ENCODE measurements at places on chromosomes 12 and 14. TPM values are rescaled to one million over a fixed set of nuclear protein-coding genes. Genes with fewer than 3 reads are reported as not detected.

DNA sequence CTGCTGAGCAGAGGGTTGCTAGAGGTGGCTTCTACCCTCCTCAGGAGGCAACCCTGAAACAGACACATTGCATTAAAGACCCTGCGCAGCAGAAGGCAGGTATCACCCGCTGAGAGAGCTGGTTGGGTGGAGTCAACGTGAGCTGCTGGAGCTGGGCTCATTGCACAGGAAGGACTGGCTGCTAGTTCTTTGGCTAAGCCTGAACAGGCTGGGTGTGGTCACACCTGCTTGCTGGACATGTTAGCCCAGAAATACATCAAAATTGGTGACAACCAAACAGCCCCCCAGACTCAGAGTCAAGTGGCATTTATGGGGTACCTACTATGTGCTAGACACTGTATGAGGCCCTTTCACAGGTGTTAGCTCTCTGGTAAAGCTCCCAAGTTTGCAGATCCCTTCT lies 33.8 kb upstream of the IRF2BPL start:
- DNase-seq: no peak
- H3K27me3 ChIP-seq: no peaks in the 10 kb centered on the region
- no peak overlapping the region for H3K27ac ChIP-seq
- H3K4me1 ChIP-seq: peaks cover 8% of the 10 kb centered on the region

DNA sequence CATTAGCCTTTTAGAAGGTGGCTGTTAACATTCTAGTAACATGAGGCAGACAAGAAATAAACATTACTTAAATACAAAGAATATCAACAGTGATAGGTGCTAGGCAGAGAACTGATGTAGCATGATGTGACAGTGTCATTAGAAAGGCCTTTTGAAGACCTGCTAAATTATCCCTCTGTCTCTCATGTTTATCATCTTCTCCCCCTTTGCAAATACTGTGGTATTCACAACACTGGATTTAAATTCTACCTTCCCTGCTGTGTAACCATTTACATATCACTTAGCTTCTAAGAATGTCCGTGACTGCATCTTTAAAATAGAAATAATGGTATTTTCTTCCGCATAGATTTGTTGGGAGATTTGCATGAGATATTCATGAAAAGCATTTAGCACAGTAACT lies 74.4 kb upstream of the CLEC14A start:
- no peaks in the 10 kb centered on the region for H3K27me3 ChIP-seq
- H3K27ac ChIP-seq: no peak overlapping the region
- no peak for DNase-seq
- no peak overlapping the region for H3K4me3 ChIP-seq
- no peaks in the 10 kb centered on the region for H3K4me1 ChIP-seq

DNA sequence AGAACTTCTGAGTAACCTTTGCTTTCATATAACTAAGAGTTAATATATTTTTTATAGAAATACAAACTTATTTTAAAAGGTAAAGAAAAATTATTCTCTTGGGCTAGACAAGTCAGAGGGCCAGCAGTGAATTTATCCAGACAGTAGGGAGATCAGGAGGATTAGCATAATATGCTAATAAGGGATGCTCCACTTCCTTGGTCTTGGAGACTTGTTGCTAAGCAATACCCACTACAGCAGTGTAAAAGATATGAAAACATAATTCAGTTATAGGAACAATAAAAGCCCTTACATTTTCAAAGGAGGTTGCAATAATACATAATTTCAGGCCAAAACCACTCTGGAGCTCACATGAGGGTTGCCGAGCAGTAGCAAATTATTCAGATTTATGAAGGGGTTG lies 615.6 kb downstream of the KCNH5 start:
- H3K4me3 ChIP-seq: no peak overlapping the region
- H3K27ac ChIP-seq: peak overlapping the region; percentile 93
- no peak for DNase-seq
- H3K27me3 ChIP-seq: no peaks in the 10 kb centered on the region
- peaks cover 14% of the 10 kb centered on the region for H3K4me1 ChIP-seq
- no peaks in the 10 kb centered on the region for H3K36me3 ChIP-seq

GRCh38 chr14:93944348-93945069 lies 17.4 kb downstream of the FAM181A start:
- H3K27me3 ChIP-seq: no peaks in the 10 kb centered on the region
- peaks cover 26% of the 10 kb centered on the region for H3K4me1 ChIP-seq
- no peak overlapping the region for H3K4me3 ChIP-seq
- DNase-seq: no peak
- peaks cover 11% of the 10 kb centered on the region for H3K36me3 ChIP-seq

- peaks cover 20% of the 10 kb centered on the region for H3K4me1 ChIP-seq
- H3K36me3 ChIP-seq: no peaks in the 10 kb centered on the region
- no peak overlapping the region for H3K4me3 ChIP-seq
- H3K27ac ChIP-seq: no peak overlapping the region
Measured at GRCh38 chr14:61499991-61500390, 178.6 kb downstream of the PRKCH start.

- H3K4me3 ChIP-seq: no peak overlapping the region
- no peak overlapping the region for H3K27ac ChIP-seq
- H3K36me3 ChIP-seq: no peaks in the 10 kb centered on the region
- no peaks in the 10 kb centered on the region for H3K4me1 ChIP-seq
Measured at GRCh38 chr12:129779033-129779432, 124.8 kb downstream of the TMEM132D start.

GRCh38 chr12:52895726-52896189 lies 9.1 kb downstream of the KRT8 start:
- no peak overlapping the region for H3K27ac ChIP-seq
- no peaks in the 10 kb centered on the region for H3K36me3 ChIP-seq
- DNase-seq: no peak

- no peak overlapping the region for H3K4me3 ChIP-seq
- H3K27me3 ChIP-seq: no peaks in the 10 kb centered on the region
- no peaks in the 10 kb centered on the region for H3K36me3 ChIP-seq
- no peak for DNase-seq
Measured at GRCh38 chr14:33249233-33249820, 310.6 kb downstream of the NPAS3 start.

GRCh38 chr14:24063263-24063836 lies 8.0 kb upstream of the CPNE6 start:
- no peak overlapping the region for H3K27ac ChIP-seq
- H3K36me3 ChIP-seq: no peaks in the 10 kb centered on the region
- peaks cover 5% of the 10 kb centered on the region for H3K27me3 ChIP-seq
- DNase-seq: no peak

DNA sequence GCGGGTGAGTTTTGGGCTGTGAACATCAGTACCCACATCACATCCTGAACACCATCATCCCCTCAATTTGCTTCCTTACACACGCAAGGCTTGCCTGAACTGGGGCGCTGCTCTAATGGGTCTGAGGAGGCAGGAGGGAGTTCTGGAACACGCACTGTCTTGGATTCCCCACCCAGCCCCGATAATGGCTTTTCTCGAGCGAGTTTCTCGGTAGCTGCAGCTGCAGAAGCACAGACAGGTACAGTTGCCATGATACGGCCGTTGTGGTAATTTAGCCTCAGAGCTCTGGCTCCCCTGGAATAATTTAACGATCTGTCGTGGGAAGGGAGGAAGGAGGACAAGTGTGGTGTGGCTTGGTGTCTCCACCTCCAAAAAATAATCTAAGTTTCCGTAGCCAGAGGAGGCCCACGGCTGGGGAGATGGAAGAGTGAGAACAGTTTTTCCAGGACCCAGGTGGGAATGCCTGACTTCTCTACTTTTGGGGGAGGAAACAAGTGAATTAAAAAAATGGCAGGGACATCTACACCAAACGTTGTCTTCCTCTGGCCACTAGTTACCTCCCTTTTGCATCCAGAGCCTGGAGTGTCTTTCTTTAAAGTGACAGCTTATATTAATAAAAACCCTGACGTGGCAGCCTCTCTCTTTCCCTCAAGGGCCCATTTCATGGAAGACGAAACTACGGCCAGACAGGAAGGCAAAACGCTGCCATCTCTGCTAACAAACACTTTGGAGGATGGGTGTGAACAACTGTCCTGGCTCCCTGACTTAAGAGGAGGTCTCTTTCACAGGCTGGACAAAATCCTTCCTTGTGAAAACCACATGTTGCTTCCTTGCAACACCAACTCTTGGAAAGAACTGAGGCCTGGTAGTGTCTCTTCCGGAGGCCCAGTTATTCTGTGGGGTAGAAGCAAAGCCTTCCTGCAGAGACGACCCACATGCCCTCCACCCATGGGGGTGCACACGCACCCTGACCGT lies 84.8 kb downstream of the RBM19 start:
- no peak overlapping the region for H3K27ac ChIP-seq
- H3K27me3 ChIP-seq: no peaks in the 10 kb centered on the region
- H3K4me3 ChIP-seq: no peak overlapping the region
- peaks cover under 1% of the 10 kb centered on the region for H3K4me1 ChIP-seq
- H3K36me3 ChIP-seq: peaks cover 7% of the 10 kb centered on the region

- peak; percentile 83 for DNase-seq
- H3K27me3 ChIP-seq: no peaks in the 10 kb centered on the region
Measured at GRCh38 chr12:53974084-53975063, at the start of gene HOTAIR. Gene HOTAIR (minus strand): TSS chr12:53974954.

The RNASE3 gene
- not detected for total RNA-seq

The TSPAN19 gene
- not detected for total RNA-seq

The RAD9B gene
- total RNA-seq: not detected

Measured in SJSA1 (cell line).